Mammary epithelial cell (primary cell): ENCODE measurements at places on chromosomes 2 and 18. TPM values are rescaled to one million over a fixed set of nuclear protein-coding genes. Genes with fewer than 3 reads are reported as not detected.
A peak's percentile ranks its signal among the peaks of the same experiment; 100 is the strongest.

The CCDC142 gene
- 18.2 TPM for total RNA-seq

The DSG4 gene
- total RNA-seq: under 0.01 TPM

The CERS6 gene
- 34.3 and 34.9 TPM in 2 replicates for total RNA-seq

- peak; percentile 96 for DNase-seq
These were observed 9.8 kb downstream of the MALL start for GRCh38 chr2:110105608-110106467.

DNA sequence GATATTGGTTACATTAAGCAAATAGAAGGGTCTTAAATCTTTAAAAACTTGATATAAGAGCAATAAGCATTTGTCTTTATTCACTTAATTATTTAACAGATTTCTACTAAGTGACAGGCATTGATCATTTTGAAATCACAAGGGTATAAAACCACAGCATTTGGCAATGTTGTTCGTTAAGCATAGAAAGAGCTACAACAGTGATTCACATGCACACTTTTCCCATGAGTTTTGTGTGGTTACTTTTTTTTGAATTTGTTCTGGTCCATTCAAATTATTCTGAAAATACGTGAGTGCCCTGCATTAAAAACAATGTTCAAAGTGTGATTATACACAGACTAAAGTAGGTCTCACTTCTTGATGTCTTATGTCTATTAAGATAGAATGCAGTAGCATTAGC, 52.2 kb downstream of the LYPD6B start:
- DNase-seq: no peak

DNA sequence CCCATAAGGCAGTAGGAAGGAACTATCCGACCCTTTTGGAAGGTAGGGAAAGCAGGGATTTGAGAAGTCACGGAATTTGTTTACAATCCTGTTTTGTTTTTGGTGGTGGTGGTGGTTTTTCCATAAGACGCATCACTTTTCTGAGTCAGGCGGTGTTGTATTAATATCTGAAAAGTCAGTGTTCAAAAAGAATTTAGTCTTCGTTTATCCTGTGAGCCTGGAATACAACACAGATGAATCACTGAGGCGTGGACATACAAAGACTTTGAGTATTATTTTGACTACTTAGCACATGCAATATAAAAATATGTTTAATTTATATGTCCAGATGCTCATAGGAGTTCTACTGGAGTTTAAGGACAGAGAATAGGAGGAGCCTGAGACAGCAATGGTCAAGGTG, 785 bp downstream of the ZNF892 start:
- DNase-seq: peak; percentile 61

DNA sequence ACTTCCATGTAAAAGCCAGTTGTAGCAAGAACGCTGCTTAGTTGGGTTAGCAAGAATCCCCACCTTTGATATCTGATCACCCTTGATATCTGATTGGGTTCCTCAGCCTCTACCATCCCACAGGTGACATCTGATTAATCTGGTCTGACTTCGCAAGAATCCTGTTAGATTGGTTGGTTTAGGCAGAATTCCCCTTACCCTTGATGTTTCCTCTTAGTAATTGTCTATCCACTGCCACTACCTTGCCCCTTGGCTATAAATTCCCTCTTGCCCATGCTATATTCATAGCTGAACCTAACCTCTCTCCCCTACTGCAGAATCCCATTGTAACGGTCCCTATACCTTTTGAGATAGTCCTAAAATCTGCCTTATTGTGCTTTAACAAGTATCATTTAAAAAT, 33.1 kb downstream of the PRKRA start:
- DNase-seq: peak; percentile 32

DNA sequence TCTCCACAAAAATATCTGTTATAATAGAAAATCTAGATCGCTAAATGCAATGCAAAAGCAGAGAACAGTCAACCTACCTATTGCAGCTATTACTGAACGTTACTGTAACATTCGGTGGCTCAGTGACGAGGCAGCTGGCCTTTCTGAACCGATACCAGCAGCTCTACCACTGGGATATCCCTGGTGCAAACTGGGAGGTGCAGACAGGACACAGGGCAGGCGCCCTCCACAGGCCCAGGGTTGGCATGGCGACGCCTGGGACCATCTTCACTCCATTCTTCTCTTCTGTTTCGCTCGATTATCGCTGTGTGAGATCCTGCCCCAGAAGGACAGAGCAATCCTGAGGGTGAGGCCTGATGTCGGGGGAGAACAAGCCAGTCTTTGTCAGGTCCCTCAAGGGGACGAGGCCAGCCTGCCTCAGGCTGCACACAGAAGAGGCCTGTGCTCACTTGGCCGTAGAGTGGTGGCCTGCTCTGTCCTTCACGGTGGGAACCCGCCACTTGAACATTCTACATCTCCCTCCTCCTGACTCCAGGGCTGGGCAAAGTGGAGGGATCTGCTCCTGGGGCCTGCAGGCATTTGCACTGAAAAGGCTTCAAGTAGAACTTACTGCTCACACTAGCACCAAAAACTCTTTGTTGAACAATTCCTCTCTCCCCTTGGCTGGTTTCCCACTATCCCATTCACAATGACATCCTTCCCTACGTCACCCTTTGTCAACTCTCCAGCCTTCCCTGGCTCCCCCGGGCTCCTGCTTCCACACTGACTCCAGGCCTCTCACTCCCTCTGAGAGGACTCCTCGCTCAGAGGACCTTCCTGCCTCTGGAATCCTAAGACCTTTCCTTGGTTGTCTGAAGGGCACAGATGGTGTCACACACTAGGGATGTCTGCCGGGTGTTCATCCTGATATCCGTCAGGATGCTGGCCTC, 49.7 kb downstream of the CYRIA start:
- DNase-seq: no peak

The NTSR2 gene
- not detected in 2 replicates for total RNA-seq

DNA sequence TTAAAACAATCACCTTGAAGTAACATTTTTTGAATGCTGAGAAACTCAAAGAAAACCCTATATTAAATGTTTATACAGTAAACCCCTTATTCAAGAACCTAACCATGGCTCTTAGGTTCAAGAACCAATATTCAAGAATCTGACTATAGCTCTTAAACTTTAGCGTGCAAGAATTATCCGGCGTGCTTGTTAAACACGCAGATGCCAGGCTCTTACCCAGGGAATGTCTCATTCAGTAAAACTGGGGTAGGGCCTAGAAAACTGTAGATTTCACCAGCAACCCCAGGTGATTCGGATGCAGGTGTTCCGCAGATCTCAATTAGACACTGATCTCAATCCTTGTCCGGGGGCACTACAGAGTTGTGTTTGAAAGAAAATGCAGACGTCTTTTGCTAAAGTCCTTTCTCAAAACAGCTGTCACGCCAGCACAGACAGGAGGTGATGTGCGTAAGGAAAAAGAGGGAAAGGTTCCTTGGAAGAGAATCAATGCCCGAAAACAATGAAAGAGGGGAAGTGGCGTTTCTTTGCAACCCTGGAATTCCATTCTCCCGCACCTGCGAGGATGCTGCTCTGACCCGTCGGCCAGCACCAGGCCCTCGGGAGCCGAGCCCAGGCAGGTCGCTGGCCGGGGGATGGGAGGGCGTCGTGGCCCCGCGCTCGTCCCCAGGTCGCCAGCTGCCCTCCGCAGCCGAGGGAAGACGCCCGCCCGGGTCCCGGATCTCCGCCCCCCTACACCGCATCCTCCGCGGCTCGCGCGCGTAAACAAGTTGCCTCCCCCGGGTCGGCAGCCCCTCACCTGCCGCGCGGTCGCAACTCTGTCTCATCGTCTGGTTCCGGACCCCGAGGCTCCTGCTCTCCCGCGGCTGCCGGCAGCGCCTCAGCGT, 851 bp downstream of the EIF2AK3 start:
- peak; percentile 29 for DNase-seq

GRCh38 chr2:3010001-3010400, 367.6 kb downstream of the EIPR1 start:
- no peak for DNase-seq

GRCh38 chr2:74779265-74779558, 54.7 kb upstream of the HK2 start:
- no peak for DNase-seq

DNA sequence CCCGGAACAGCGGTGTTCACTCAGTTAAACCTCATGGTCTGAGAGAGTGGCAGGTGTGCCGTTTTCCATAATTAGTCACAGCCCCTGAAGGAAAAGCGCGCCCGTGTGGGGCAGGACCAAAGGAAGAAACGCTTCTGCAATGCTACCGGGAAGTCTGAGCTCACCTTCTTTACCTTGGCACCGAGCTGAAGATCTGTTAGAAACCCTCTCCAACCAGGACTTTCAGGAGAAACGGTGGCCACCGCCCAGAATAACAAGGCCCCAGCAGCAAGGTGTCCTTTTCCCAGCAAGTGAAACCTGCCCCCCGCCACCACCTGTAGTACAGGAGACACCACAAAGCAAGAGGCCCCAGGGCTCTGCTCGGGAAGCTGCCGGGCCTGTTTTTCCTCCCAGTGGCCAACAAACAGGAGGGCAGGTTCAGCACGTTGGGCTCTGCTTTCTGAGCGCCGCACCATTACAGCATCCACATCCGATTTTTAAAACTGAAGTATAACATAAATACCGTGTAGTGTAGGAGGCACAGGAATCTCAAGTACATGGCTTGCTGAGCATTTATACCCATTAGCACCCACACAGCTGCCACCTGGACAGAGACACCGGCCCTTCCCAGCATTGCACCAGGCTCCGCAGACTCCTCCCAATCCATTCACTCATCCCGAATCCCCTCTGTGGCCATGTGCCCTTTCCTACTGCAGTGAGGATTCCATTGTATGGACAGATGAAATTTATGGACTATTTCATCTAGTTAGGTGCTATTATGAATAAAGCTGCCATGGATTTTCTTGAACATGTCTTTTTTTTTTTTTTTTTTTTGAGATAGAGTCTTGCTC, 121.8 kb upstream of the RIOK3 start:
- peak; percentile 46 for DNase-seq

DNA sequence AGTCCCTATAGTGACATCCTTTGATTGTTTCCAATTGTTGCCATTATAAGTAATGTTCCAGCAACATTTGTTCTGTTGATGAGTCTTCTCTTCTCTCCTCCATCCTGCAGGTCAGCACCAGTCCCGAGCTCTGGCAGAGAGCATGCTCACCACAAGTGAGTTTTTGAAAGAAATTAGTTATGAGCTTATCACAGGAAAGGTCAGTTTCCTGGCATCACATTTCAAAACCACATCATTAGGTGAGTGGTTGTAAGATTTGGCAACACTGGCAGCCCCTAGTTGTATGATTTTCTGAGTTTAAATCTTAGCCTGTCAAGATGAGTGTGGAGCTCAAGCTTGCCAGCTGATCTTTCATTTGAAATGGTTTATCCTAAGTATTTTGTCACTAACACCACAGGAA, 149.6 kb downstream of the ESCO1 start:
- DNase-seq: peak; percentile 56

The ANKRD30B gene
- total RNA-seq: not detected

The LRRTM4 gene
- not detected in 2 replicates for total RNA-seq
